ENCODE measurements at places on chromosomes 1 and 21.

- DNase-seq: no peak
Observed at GRCh38 chr1:8814865-8815264, 2.6 kb downstream of the RERE start.

GRCh38 chr1:53463961-53464899, 5.0 kb downstream of the DMRTB1 start:
- DNase-seq: no peak

DNA sequence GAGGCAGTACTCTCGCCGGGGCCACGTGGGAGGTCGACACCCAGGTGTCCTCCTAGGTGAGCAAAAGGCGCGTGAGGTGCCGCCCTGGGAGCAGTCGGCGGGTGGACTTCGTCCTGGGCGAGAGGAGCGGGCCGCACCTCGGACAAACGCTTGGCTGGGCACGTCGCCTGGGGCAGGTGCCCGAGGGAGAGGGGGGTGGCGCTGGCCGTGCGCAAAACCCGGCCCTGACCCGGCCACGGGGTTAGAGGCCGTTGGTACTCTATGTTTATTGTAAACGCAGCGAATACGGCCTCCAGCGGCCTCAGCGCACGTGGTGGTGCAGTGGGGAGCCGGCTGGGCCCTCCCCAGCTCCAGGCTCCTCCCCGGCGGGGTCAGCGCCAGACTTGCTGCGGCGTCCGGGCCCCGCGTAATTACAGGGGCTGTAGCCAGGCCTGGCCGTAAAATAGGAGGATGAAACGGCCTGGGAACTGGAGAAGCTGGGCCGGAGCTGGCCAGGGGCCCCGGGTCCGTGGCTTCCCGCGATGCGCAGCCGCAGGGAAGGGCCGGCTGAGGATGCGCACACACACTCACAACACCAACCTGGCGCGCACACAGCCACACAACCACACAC, 1.6 kb upstream of the EFNA1 start:
- DNase-seq: no peak

- peak; percentile 57 for DNase-seq
Observed at GRCh38 chr1:223706077-223706973, 6.0 kb upstream of the CAPN2 start.

GRCh38 chr1:155499953-155500639, 62.5 kb downstream of the ASH1L start:
- DNase-seq: peak; percentile 62

DNA sequence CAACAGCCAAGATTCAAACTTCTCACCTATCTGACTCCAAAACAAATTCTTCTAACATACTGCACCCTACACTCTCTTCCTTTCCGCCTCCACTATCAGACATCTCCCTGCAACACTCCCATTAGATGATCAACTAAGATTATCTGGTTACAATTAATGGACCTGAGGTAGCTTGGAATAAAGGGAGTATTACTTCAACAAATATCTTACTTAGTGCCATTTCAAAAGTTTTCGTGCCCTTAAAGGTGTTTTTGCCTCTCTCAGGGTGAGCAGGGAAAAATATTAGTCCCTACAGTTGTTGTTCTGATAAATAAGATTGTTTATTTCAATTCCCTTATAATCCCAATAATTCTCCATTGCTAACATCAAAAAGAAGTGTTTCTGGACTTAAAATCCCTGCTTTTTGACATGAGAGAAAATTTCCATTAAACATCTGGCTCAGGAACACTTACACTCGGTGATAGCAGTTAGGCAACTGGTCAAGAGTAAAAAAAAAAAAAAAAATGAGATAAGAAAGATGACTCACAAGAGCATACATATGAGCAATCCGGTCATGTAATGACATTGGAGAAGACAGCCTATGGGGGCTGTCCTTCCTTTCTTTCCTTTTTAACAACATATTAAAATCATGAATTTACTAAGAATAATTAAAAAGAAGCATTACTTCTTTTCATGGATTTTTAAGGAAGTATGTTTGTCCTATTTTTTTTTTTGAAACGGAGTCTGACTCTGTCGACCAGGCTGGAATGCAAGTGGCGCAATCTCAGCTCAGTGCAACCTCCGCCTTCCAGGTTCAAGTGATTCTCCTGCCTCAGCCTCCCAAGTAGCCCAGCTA, 7.6 kb downstream of the RSBN1 start:
- DNase-seq: no peak

DNA sequence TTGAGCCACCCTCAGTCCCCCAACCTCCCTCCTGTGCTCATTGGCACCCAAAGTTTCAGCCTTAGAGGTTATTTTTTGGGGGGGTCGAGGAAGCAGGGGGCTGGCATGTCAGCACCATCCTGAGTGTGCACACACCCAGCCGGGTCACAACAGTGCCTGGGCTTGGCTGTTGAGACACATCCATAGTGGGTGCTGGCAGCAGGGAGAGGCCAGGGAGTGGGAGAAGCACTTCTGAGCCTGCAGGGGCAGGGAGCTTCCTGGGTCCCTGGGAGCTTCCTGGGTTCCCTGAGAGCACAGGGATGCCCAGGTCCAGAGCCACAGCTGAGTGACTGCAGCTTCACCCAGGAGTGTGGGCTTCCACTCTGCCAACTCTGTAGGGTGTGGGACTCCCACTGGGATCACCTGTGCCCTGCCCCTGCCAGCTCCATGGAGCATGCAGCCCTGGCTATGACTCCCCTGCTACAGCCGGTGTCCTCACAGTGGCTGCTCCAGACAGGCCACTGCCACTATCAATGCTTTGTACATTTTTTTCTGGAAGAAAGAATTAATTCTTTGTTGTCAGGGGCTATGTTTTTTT, 240.4 kb downstream of the PTGER3 start:
- no peak for DNase-seq

DNA sequence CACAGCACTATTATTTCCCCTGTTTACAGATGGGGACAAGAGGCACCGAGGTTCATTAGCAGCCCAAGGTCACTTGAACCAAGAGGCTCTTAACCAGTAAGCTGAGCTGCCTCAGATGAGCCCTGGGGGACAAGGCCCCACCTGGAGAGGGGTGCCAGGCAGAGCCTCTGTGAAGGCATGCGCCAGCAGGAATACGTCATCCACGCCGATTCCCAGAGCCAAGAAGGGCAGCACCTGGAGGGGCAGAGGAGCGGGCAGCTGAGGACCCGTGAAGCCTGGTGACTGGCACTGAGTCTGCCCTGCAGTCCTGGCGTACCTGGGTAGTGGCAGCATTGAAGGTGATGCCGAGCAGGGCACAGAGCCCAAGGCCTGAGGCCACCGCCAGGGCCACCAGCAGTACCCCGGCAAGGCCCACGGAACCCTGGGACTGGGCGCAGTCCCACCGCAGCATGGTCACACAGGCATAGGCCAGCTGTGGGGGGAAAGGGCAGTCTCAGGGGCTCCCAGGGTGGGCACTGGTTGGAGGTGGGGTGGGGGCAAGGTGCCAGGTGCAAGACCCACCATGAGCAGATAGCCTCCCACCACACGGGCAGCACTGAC, 14.1 kb downstream of the PTCH2 start:
- DNase-seq: no peak

DNA sequence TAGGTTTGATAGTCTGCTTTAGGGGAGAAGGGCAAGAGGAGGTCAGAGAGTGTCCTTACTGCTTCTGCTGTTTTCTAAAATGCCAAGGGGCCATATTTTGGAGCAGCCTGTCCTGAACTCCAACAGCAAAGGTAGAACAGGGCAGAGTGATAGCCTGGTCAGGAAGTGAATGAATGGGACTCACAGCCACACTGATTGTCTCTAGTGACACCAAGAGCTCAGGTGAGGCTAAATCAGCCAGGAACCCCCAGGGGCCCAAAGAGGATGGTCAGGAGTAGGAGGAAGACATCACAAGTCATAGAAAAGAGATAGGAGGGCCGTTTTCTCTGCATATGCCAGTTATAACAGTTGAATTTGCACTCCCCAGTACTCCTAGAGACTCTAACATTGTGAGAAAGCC, 97.4 kb upstream of the DUSP10 start:
- no peak for DNase-seq

DNA sequence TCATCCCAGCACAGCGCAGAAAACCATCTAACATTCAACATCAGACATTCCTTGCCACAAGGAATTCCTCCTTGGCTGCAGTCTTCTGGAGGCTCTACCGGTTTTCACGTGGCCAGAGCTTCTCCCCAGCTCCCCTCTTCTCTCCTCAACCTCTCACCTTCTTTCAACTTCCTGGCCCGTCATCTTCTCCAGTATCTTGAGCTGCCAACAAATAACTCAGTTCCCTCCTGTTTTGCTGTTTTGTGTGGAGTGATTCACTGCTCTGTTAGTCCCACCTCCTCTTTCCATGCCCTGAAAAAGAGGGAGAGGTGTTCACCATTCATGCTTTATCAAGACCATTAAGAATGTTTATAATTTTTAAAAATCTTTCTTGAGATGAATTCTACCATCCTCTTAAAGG, 32.6 kb downstream of the PIGM start:
- no peak for DNase-seq

DNA sequence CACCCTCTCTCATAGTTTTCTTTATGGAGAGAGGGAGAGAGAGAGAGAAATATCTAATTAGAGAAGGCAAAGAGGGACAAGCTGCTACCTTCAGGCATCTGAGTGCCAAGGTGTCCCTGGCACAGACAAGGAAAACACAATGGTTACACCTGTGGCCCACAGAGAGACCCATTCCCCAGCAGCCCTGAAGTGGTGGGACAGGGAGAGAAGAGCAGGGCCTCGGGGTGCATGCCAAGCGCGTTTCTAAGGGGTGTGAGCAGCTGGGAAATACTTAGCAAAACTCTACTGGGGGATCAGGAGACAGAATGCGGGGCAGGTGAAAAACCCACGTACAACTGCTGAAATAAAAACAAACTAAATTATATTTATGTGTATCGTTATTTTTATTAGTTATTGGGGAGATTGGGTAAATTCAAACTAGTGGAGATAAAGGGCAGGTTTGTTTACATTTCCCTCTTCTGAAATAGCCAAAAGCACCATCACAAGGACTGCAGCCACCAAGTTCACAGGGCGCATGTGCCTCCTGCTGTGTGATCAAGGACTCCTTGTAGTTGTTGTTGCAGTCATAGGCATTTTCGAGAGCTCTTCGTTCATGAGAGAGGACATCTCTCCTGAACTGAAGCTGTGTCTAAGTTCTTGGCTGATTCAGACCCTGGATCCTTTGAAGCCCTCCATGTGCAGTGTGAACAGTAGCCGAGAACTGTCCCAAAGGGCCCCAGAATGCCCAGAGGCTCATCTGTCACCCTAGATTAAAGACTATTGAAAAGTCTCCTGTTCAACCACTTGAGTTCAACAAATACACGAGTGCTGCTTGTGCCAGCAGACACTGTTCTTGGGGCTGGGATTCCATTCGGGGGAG, 737 bp upstream of the SERPINC1 start:
- DNase-seq: no peak

DNA sequence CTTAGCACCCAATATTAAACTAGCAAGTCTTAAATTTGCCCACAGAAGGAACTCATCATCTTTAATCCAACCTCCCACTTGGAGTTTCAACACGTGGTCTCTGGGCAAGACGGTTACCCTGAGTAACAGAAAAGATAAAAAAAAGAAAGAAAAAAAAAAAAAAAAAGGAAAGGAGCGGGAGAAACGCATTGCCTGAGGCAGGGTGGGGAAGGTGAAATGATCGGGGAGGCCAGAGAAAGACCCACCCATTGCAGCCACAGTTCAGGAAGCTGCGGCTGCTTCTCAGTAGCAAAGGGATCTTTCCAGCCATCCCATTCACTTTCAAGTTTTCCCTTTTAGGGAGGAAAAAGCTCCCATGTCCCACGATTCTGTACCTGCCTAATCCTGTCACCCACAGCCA, 32.0 kb upstream of the OTUD3 start:
- DNase-seq: no peak

DNA sequence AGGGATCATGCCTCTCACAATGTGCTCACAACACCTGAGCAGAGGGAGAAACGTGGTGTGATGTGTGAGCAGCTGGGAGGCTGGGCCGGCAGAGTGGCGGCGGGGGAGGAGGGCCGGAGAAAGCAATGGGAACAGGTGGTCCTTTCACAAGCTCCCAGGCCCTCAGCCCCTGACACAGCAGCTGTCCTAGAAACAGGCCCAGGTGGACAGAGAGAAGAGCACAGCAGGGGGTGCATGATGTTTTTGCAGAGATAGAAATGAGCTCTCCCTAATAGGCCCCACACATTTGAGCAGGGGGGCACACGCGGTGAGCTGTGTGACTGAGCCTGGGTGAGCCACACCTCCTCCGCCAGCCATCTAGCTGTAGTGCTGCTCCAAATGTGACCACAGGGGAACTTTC, 7.6 kb upstream of the RGS16 start:
- DNase-seq: peak; percentile 98

GRCh38 chr1:92536211-92536979, 49.7 kb upstream of the GFI1 start:
- DNase-seq: no peak

DNA sequence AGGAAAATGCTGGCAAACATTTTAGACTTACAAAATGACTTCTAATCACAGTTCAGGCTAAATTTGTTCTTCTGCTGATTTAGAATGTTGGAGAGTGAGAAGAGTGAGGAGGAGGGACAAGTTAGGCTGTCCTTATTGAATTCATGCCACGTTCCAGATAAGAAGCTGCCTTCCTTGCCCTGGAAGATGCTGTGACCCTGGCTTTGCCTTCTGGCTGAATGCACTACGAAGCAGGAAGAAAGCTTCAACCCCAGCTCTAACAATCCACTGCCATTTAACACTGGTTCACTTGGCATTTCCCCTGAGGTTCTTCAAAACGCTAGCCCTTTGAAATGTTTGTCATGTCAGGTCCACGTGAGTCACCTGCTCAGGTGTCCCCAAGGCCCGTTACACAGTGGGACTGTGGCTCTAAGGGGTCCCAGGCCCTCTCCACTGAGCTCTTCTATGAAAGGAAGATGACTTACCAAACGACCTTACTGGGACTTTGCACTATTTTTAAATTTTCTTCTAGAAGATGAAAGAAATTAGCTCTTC, 30.0 kb upstream of the LRRC8C start:
- no peak for DNase-seq

GRCh38 chr1:85322655-85323054, 46.2 kb upstream of the BCL10 start:
- DNase-seq: no peak

DNA sequence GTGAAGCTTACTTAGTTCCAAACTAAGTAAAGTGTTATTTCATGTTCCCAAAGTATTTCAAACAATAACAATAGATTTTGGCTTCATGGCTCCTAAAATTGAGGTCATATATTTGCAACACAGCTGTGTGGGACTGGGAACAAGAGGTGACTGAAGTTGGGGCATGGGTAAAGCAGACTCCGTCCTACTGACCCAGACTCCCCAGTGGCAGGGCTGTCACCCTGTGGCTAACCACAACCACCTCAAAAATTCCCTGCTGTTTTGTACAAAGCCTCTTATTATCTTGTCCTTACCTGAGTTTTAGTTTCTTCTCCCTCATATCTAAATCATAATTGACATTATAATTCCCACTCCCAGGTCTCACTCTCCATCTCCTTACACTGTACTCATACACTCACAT, 117.6 kb downstream of the PTGER3 start:
- no peak for DNase-seq

DNA sequence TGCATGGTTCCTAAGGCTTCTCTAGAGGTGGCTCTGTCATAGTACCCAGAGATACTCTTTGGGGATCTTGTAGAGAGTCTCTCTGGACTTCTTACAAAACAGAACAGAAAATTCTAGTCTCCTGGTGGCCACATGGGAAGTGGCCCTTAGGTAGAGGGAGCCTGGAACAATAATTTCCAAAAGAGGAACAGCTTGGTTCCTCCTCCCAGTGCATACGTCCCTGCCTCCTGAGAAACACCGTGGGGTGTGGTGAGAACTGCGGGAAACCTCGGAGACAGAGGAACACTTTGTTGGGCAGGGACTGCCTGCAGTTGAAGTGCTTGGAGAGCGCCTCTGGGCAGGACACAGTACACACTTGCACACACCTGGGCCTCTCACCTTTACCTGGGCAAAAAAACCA, 38.8 kb upstream of the EPHA8 start:
- DNase-seq: no peak
